ENCODE measurements at places on chromosomes 4 and X. TPM values are rescaled to one million over a fixed set of nuclear protein-coding genes. Genes with fewer than 3 reads are reported as not detected.

Gene AMBN
- not detected for total RNA-seq

DNA sequence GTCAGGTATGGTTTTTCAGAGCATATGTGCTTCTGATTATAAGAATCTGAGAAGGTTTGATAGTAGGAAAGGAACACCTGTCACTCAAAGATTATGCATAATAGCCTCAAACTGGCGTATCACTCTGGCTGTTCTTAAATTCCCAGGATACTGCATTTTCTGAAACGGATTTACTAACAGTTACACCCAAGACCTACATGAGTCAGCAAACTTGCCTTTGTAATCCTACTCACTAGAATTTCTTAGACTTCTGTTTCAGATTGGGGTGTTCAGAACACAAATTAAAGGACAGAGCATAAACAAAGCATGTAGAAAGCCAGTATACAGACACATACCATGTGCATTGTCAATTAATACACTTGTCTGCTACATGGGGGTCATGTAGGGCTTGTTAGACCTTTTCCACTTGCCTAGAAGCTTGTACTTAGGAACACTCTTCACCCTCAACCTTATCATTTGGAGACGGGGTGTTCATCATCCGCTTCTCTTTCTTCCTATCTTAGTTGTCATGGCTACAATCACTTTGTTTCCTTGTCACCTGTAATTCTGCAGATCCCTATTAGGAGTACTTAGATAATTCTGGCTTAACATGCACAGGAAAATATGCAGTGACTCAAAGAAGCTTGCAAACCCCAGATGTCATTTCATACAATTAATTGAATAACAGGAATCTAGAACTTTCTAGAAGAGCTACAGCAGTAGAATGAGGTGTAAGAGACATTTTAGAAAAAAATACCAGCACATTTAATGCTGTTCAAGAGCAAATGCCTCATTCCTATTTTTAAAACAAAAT, 593.0 kb upstream of the TENM3 start:
- no peak for DNase-seq

- no peak for DNase-seq
Observed at GRCh38 chr4:108561116-108561515, 59.3 kb upstream of the RPL34 start.

DNA sequence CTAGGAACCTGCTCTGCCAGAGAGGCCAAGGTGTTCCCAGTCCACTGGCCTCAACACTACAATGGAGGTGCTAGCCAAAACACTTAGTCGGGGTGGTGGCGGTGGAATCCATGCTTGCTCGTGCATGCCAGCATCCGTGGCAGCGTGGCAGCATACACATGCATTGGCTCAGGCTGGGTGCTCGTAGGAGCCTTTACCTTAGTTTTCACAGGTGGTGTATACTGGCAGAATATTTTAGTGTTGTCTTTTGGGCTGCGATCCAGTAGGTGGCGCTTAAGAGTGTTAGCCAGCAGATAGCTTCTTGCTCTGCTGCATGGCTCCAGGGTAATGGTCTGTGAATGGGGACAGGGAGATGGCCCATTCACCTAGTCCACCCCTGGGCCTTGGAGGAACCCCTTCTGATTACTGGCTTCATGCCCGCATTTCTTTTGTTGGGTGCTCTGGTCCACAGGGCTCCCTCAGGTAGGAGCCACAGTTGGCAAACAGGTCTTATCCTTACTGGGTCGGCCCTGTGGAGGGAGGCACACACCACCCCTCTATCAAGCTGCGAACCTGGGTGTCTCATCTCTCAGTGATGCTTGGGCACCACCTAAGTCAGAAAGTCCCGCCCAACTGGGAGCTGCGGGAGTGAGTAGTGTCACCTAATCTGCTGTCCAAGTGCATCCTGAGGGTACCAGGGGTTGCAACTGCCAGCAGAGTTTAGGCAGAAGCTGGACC, 40.0 kb downstream of the RIPPLY1 start:
- DNase-seq, result peak; percentile 18

DNA sequence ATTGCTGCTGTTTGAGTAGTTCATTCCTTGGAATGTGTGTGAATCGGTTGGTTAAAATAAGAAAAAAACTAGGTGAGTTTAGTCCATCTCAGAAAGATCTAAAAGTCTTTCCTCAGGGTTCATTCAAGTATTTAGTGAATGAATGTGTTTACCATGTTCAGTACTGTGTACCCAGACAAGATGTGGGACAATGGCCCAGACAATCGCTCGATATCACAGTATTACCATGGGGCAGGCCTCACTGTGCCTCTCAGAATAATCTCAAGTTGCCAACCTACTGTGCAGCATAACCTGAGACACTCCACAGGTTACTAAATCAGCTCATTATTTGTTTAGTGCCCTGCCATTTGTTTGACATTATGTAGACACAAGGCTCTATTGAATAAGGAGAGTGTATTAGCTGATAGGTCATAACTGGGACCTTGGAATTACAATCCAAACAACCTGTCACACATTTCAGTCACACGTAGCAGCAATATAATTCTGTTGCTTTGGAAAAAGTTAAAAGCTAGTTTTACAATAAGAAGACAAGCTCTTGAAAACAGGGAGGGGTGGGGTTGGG, 24.9 kb upstream of the AMOT start:
- DNase-seq, result no peak

- no peak for DNase-seq
Observed at GRCh38 chr4:39750216-39750615, 52.3 kb downstream of the UBE2K start.

DNA sequence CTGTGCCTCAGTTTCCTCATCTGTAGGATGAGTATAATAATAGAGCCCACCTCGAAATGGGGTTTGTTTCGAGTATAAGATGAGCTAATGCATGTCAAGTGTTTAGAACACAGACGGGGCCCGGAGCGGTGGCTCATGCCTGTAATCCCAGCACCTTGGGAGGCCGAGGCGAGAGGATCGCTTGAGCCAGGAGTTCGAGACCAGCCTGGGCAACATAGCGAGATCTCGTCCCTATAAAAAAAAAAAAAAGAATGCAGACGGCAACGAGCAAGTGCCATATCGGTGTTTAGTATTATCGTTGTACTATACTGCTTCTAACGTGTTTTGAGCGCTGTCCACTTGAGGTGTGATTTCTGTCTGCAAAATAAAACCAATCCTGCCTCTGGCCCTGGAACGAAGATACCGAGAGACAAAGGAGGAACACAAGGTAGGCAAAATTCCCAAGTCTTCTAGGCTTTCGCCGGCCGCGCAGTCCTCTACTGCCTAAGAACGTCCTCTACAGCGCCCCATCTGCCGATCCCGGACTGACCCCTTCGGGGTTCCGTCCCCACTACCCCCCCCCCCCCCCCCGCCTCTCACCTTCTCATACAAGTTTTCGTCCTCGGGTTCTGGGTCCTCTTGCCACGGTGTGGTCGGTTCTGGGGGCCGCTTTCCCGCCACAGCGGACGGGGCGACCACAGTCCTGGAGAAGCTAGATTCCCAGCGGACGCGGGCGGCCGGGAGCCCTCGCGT, 442 bp downstream of the NDUFB11 start:
- DNase-seq, result peak; percentile 8

Gene HERC5
- total RNA-seq, result 9.1 TPM

DNA sequence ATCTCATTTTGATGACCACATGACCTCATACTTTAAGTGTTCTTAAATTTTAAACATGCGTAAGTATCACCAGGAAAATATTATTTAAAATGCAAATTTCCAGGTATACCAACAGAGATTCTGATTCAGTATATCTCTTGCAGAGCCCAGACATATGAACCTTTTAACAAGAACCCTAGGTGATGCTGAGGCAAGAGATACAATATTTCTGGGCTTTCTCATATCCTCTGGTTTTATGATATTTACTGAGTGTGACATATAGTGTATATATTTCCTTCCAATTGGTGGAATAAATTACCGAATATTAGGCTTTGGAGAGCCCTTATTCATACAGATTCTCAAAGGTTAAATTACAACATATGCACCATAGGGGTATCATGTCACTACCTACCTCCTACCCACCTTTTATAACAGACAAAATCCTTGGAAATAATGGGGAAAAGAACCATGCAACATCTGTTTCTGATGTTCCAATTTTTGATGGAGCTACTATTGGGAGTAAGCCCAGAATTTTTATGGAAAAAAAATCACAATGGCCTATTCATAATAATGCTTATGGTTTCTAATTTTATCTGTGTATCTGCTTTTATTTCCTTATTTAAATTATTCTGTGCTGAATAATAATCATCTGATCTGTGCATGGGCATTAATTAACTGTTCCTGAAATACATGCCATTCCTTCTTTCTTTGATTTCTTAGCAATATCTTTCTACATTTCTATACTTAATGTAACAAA, 27.1 kb downstream of the KCTD8 start:
- no peak for DNase-seq

Gene PPP2R2C
- 1.7 TPM for total RNA-seq

Gene DSPP
- total RNA-seq, result not detected

DNA sequence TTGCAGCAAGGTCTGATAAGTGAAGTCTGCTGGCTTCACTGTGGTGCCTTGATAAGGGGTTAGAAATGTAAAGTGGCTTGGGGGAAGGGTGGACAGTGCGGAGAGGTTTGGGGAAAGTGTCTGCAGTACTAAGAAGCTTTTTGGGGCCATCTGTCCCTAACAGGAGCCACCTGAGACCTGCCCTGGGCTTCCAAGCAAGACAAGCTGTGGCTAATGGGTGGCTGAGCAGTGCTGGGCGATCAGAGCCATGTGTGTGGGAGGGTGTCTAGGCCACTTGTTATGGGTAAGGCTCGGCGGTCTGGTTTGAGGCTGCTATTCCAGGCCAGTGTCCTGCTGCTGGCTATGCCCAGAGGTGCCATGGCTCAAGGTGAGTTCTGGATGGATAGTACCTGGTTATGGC, 185.4 kb upstream of the MTMR8 start:
- DNase-seq, result no peak

DNA sequence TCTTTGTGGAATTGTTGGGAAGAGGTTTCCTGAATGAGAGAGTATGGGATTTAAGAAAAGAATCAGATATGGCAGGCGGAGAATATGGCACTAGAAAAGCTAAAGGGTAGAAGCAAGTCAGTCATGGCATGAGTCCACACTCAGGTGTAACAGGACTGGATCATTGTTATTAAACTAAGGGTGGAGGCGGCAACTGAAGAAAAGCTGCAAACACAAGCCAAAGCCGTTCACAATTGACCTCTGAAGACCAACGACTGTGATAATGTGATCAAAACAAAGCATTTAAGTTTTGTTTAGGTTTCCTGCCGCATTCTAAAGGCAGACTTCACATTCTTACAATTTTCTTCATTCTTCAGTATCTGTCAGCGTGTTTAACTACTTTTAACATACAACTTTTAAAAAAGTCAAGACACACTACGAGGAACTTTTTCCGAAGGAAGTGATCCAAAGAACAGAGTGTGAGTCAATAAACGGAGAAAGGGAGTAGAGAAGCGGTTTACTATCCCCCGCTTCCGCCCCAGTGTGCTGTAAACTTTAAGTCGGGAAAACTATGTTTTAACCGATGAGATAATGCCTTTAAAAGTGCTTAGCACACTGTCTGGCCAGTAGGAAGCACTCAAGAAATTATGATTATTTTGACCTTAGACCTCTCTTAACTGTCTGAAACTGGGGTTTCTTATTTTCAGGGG, 909 bp upstream of the SLAIN2 start:
- DNase-seq, result peak; percentile 6

DNA sequence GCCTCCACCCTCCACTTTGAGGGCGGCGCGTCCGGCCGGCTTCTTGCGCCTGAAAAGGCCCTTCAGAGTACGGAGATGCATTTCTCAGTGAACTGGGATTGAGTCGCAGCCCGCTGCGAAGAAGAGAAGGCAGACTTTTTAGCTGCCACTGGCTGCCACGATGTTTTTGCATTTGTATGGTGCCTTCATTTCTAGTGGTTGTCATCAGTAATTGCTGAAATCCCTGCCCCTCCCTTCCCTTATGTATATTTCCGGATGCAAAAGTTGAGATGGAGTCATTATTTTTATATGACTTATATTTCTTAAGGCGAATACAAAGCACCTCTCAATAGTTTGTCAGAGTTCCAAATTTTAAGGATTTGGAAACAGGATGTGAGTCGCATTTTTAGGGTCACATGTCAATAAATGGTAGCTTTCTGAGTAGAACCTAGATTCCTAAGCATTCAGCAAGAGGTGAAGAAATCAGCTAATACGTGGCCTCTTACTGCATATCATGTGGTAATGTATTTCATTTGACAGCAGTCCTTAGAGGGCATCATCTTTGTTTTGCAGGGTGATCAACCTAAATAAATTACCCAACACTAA, 658 bp downstream of the ATP6AP2 start:
- DNase-seq, result no peak

Gene NRK
- 1.8 TPM for total RNA-seq

GRCh38 chrX:140495739-140496138, 9.1 kb downstream of the SOX3 start:
- no peak for DNase-seq

GRCh38 chr4:172096786-172097185, 283.6 kb downstream of the GALNTL6 start:
- no peak for DNase-seq

DNA sequence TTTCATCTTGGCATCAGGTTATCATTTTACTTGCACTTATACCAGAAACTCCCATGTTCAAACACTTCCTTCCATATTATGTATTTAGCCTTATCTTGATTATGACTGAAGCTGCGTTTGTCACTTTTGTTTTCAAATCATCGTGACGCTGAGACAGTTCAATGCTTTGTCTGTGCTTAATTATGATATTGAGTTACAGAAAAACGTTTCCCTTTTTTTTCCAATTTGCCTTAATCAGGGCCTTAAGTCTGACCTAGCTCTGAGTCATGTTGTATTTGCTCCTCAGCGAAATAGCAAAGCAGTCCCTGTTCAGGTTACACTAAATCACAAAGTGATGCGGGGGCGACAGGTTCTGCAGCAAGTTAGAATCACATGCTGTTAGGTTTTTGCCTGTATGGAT, 254.7 kb downstream of the AFF2 start:
- no peak for DNase-seq

- no peak for DNase-seq
Observed at GRCh38 chr4:175307326-175307725, 389.2 kb downstream of the ADAM29 start.

DNA sequence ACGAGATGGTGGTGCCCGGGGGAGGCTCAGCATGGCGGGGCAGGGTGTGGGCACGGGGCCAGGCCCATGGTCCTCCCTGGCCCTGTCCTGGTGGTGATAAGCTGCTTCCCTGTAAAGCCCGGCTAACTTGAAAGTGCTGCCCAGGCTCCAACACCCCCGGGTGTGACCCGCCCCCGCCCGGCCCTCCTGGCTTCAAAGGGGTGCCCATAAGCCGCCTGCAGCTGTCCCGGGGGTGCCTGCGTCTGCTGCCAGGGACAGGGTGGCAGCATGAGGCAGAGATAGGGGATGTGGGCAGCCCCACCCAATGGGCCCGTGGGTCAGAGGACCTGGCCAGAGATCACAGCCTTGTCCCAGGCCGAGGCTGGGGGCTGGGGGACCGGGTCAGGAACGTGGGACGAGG, 18.1 kb downstream of the FGFRL1 start:
- no peak for DNase-seq

Gene TXK
- total RNA-seq, result 0.36 TPM

Gene DIAPH2
- total RNA-seq, result 45.3 TPM

GRCh38 chr4:140188975-140189374, 35.0 kb upstream of the MAML3 start:
- DNase-seq, result no peak

DNA sequence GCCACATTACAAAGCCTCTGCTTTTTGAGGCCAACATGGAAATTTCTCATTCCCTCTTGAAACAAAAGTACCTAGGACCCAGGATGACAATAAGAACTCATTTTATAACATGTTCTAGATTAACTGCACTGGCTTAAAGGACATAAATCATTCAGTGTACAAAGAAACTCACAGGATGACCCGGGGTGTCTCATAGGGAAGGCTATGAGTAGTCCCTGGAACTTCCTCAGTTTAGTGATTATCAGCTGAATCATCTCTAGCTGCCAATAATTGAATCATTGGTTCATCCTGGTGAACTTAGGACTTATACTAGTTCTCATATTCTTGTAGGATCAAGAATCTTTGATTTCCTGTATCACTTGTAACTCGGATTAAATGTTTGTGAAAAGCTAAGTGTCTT, 95.8 kb upstream of the WDR1 start:
- DNase-seq, result no peak

All from endothelial cell (in vitro differentiated cells).